ENCODE measurements at places on chromosomes 3 and 15. TPM values are rescaled to one million over a fixed set of nuclear protein-coding genes. Genes with fewer than 3 reads are reported as not detected.

The HCLS1 gene
- polyA plus RNA-seq = 5.5 TPM

The TMEM40 gene
- 2.4 TPM for polyA plus RNA-seq

The TLR9 gene
- 0.18 TPM for polyA plus RNA-seq

The GOLGA6D gene
- 0.22 TPM for polyA plus RNA-seq

The NAA50 gene
- 143 TPM for polyA plus RNA-seq

The PEX5L gene
- 0.57 TPM for polyA plus RNA-seq

The CATSPER2 gene
- polyA plus RNA-seq = 14.4 TPM

The FEZF2 gene
- polyA plus RNA-seq = not detected

The C3orf22 gene
- polyA plus RNA-seq = not detected

The SGO1 gene
- 7.8 TPM for polyA plus RNA-seq

The RAD51 gene
- polyA plus RNA-seq = 14.0 TPM

The CELSR3 gene
- polyA plus RNA-seq = 0.89 TPM

The SUSD5 gene
- 6.2 TPM for polyA plus RNA-seq

The VPS39 gene
- polyA plus RNA-seq = 54.2 TPM

The RNF123 gene
- 38.9 TPM for polyA plus RNA-seq

The ZPLD1 gene
- polyA plus RNA-seq = 0.35 TPM

The STAC gene
- polyA plus RNA-seq = 11.5 TPM

The CASR gene
- polyA plus RNA-seq = 18.7 TPM

The NPHP3 gene
- 25.3 TPM for polyA plus RNA-seq

The GHSR gene
- polyA plus RNA-seq = not detected

The GOLGA6A gene
- 0.57 TPM for polyA plus RNA-seq

The ANKRD34C gene
- 0.06 TPM for polyA plus RNA-seq

The IL12A gene
- 0.91 TPM for polyA plus RNA-seq

The RPL39L gene
- 18.2 TPM for polyA plus RNA-seq

The DAZL gene
- not detected for polyA plus RNA-seq

The BSN gene
- 1.2 TPM for polyA plus RNA-seq

The C2CD4A gene
- 0.35 TPM for polyA plus RNA-seq

The THRB gene
- polyA plus RNA-seq = 28.7 TPM

The ITIH3 gene
- 7.7 TPM for polyA plus RNA-seq

The OXTR gene
- polyA plus RNA-seq = 2.1 TPM

The C3orf20 gene
- 0.35 TPM for polyA plus RNA-seq

The RPL35A gene
- 1,493 TPM for polyA plus RNA-seq

The MUC20 gene
- polyA plus RNA-seq = 19.7 TPM

The CSTA gene
- polyA plus RNA-seq = 0.64 TPM

The ACVR2B gene
- polyA plus RNA-seq = 21.3 TPM

The CDC25A gene
- polyA plus RNA-seq = 10.4 TPM

The CACNA2D2 gene
- 18.6 TPM for polyA plus RNA-seq

The ZNF770 gene
- polyA plus RNA-seq = 54.4 TPM

The PCLAF gene
- 42.2 TPM for polyA plus RNA-seq

The GABRR3 gene
- polyA plus RNA-seq = not detected

The PRR20G gene
- polyA plus RNA-seq = not detected

The CXCR6 gene
- polyA plus RNA-seq = 1.1 TPM

The RNF7 gene
- polyA plus RNA-seq = 142 TPM

The CCR8 gene
- not detected for polyA plus RNA-seq

The SPINK8 gene
- 0.31 TPM for polyA plus RNA-seq

The UTS2B gene
- 1.4 TPM for polyA plus RNA-seq

The CLSTN2 gene
- polyA plus RNA-seq = 1.3 TPM

The ACTC1 gene
- polyA plus RNA-seq = 1.5 TPM

The TMEM207 gene
- 23.9 TPM for polyA plus RNA-seq

The GOLGA6L4 gene
- 25.2 TPM for polyA plus RNA-seq

The GPR149 gene
- polyA plus RNA-seq = not detected

The GRIP2 gene
- polyA plus RNA-seq = 0.81 TPM

The IL20RB gene
- 0.29 TPM for polyA plus RNA-seq

The TOMM70 gene
- 63.2 TPM for polyA plus RNA-seq

The DNAJA4 gene
- 34.8 TPM for polyA plus RNA-seq

The CRABP1 gene
- polyA plus RNA-seq = 49.0 TPM

The PIERCE2 gene
- polyA plus RNA-seq = 6.8 TPM

The SELENOK gene
- 97.3 TPM for polyA plus RNA-seq

Measured in left renal cortex interstitium (tissue), 4 donors.